ENCODE measurements at places on chromosomes 16 and 17. TPM values are rescaled to one million over a fixed set of nuclear protein-coding genes. Genes with fewer than 3 reads are reported as not detected.

- DNase-seq, result no peak
Measured at GRCh38 chr17:31803494-31804213, 55.4 kb downstream of the COPRS start.

GRCh38 chr16:2147981-2148671 is at the start of gene RAB26:
TSS of gene RAB26 (plus strand) at chr16:2148625. CDS start at chr16:2148784, 159 bp downstream.
- DNase-seq, result peak; percentile 69

- DNase-seq, result no peak
Measured at GRCh38 chr16:8899709-8900317, 17.7 kb downstream of the LITAFD start.

RAB37 gene
- 6.8 TPM for polyA plus RNA-seq

DNA sequence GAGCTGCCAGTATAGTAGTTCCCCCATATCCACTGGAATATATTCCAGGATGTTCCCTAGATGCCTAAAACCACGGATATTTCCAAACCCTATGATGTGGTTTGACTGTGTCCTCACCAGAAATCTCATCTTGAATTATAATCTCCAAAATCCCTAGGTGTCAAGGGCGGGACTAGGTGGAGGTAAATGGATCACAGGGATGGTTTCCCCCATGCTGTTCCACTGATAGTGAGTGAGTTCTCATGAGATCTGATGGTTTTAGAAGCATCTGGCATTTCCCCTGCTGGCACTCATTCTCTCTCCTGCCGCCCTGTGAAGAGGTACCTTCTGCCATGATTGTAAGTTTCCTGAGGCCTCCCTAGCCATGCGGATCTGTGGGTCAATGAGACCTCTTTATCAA is 168.6 kb downstream of the MAF start:
- DNase-seq, result no peak

DNA sequence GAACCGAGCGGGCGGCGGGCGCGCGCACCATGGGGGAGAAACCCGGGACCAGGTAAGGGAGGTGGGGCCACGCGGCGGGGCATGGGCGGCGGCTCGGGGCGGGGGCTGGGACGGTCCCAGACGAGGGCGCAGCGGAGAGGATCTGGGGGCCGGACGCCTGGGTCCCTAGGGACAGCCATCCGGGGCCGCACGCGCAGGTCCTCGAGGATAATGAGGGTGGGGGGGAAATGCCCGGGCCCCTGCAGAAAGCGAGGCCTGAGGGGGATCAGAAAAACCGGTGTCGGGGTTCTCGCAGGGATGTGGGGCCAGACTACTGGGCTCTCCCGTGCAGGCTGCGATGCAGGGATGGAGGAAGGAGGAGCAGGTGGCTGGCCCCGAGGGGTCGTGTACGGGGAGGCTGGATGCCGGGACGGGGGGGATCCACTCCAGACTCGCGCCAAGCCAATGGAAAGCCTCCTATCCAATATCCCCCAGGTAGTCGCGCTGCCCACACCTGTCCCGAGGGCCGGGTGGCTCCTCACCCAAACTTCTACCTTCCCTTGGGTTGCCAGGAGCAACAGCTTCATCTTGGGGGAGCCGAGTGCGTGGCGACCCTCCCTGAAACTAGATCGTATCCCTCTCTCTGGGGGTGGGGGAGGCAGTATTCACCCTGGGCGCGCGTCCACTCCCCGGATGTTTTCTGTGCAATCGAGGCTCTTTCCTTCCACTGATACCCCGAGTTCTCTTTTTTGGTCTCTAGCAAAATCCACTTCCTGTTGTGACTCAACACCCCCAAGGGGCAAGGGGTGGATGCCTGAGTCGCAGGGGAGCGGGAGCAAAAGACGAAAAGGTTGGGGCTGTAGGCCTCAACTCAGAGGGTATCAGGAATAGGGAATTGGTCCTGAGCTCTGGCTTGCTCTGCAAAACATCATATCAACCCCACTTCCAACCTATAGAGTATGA is 532 bp downstream of the ARRB2 start:
- no peak for DNase-seq

GRCh38 chr17:44557651-44558285 is 484 bp downstream of the FZD2 start:
- no peak for DNase-seq

DNA sequence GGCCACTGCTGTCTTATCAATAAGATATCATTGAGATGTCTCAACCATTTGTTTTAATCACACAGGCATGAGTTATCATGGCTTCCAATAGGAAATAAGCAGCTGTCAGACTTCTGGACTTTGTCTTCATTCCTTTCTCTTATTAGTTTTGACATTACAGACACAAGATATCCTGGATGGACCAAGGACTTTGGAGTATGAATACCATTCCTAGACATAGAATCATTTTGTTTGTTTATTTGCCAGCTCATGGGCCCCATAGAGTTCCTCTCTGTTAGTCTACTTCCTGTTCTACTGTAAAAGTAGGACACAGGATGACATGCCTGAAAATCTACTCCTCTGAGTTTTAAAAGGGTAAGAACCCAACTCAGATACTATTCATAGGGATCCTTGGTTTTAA is 77.7 kb upstream of the KCNJ16 start:
- no peak for DNase-seq

GAS2L2 gene
- 0.13 TPM for polyA plus RNA-seq

DNA sequence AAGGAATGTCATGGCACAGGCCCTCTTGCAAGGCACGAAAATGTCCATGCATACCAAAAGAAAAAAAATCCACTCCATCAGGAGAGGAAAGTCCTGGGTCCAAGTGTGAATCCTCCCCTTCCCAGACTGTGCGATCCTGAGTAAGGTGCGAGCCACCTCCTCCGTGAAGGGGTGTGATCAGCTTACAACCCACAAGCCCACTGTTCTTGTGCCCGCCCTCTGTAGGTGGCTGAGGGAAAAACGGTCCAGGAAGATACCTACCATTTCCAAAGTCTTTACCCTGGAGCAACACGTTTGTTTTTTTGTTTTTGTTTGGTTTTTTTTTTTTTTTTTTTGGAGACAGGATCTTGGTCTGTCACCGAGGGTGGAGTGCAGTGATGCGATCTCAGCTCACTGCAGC is 116.5 kb downstream of the ZNF423 start:
- DNase-seq, result no peak

GRCh38 chr17:41635121-41636097 is 11.0 kb upstream of the KRT17 start:
- DNase-seq, result no peak

DNA sequence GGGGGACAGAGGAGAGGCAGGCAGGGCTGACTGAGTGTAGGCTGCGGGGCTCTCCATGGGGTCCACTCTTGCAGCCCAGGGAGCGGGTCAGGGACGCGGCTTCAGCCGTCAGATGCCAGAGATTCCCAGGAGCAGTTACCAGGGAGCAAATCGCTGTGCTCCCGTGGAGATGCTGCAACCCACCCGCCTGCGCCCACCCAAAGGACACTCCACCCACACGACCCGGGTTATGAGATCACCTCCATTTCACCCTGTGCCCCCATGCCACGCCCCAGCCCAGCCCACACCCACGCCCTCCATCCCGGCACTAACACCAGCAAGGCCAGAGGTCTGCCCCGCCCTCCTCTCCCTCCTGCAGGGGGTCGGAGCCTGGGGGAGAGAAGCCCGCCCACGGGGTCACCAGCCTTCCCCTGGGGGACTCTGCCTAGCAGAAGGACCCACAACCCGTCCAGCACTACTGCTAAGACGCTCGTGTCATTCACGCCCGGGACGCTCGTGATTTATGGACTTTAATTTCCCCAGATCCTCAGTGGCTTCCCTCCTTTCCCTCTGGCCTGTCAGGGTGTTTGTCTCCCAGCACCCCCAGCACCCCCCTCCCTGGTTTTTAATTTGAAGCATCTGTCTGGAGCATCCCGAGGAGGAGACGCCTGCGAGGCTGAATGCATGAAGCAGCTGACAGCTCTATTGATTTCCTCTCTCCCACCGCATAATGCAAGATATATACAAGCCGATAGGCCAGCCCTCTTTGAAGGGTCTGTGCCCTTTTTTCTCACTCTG is 6.7 kb upstream of the RPL38 start:
- DNase-seq, result no peak

DNA sequence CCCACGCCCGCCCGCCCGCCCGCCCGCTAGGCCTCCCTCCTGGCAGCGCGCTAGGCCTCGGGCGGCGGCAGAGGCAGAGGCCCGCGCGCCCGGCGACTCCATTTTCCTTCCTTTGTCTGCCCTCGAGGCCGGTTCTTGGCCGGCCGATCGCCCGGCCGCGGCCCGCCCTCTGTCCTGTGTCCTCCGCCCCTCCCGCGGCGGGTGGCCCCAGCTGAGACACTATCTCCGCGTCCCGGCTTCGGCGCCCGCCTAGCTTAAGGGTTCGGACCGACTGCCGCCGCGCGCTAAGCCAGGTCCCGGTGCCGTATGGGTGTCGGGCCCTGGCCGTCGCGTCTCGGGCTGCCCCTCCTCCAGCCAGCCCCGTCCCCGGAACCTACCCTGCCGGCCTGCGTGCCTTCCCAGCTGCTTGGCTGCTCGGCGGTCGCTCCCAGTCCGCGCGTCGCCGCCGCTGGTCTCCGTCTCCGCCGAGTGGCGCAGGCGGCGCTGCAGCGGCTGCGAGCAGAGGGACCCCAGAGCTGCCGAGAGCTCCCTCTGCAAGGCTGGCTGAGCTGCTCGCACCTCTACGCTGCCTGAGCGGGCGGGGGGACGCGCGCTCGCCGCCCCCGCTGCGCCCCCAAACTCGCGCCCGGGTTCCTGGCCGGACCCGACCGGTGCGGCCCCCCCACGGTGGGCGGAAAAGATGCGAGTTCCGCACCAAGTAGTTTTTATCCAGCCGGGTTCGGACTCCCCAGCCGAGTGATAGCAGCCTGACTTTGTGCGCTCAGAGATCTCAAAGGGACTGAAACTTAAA is 787 bp downstream of the CTCF start:
- peak; percentile 58 for DNase-seq

TNS4 gene
- polyA plus RNA-seq, result not detected

- DNase-seq, result no peak
Measured at GRCh38 chr16:5789033-5789432, 691.4 kb upstream of the EEF2KMT start.

NPIPA5 gene
- 2.1 TPM for polyA plus RNA-seq

DNA sequence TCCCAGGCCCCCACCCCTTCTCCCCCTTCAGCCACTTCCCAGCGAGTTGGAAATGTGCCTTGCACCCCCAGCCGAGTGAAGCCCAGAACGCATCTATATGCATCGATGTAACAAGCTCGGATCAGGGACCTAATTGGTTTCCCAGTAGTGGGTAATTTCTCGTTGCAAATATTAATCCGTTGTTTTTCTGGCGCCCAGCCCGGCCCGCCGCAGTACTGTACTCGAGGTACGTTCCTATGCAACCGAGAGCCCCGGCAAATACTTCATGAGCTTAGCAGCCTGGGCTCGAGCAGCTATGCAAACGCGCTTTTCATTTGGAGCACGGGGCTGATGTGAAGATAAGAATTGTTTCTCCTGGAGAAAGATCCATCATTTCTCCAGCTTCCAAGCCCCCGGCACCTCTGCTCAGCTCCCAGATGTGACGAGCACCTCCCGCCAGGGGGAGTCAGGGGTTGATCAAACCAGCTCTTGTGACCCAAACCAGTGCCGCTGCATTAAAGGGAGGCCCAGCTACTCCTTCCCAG is 229.8 kb downstream of the KATNIP start:
- no peak for DNase-seq

DNA sequence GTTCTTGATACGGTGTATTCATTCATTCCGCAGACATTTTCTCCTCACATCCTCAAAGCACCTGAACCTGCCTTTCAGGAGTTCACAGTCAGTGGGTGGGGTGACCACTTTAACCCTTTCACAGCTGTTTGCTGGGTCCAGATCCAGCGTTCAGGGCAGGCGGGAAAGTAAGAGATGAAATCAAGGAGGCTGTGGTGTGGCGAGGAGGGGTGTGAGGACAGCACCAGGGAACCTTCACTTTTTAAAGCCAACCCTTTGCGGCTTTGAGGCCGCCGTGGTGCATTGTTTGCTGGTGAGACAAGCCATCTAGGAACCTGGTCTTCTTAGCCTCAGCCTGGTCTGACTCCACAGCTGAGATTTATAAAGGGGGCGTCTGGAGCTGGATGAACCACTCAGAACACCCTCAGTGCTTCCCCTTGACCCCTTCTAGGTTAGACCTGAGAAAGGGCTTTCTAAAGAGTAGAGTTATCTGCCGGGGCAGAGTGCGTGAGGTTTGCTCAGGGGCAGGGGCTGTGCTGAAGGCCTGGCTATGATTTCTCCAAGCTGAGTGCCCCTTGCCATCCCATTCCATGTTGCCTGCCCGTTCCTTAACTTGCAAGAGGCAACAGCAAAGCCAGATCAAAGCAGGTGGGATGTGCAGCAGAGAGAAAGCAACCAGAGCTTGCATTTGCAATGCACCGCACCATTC is 933 bp downstream of the CCR7 start:
- DNase-seq, result no peak

DNA sequence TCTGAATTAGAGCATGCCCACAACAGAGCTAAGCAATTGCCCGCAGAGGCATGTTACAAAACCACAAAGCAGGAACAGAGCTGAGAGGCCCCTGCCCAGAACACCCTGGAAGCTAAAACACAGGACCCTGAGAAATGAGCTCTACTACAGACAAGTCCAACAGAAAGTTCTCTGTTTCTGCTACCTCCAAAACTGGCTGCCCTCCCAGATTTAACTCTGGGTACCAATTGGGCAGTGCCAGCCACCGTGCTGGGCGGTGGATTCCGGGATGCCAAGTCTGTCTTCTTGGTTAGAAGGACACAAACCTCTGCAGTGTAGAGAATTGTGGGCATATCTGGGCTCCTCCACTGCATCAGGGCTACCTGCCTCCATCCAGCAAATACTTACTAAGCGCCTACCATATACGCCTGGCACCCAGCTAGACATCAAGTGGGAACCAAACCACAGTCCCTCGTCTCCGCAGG is 1.0 kb downstream of the CMTM4 start:
- no peak for DNase-seq

- DNase-seq, result no peak
Measured at GRCh38 chr17:28992185-28992584, 13.6 kb downstream of the SEZ6 start.

DNA sequence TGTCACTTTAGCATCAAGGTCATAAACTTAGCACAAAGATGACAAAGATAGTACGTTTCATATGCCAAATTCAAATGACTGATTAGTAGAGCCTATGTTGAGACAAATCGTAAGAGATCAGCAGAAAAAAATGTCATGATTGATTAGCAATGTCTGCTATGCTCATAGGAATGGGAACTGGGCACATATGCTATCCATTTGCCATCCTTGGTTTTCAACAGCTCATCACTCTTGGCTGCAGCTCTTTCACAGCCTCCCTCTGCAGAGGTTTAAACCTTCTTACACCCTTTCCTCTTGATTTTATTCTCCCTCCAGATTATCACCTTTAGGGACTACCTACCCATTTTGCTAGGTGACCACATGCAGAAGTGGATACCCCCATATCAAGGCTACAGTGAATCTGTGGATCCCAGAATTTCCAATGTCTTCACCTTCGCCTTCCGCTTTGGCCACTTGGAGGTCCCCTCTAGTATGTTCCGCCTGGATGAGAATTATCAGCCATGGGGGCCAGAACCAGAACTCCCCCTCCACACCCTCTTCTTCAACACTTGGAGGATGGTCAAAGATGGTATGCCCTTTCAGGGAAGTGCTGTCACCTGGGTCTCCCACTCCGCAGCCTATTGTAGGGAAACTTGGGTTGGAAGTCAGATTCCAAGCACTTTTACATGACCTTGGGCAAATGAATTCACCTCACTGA is 16.2 kb downstream of the MPO start:
- DNase-seq, result no peak

GRCh38 chr17:60481604-60482003 is 44.4 kb downstream of the APPBP2 start:
- no peak for DNase-seq

- DNase-seq, result no peak
Measured at GRCh38 chr17:13601322-13601775, 380 bp downstream of the HS3ST3A1 start.

MMP25 gene
- polyA plus RNA-seq, result 1.5 TPM

- no peak for DNase-seq
Measured at GRCh38 chr17:15264542-15264941, 584 bp downstream of the PMP22 start.

EFNB3 gene
- 23.8 TPM for polyA plus RNA-seq
